ENCODE measurements at places on chromosomes 5 and 9.

DNA sequence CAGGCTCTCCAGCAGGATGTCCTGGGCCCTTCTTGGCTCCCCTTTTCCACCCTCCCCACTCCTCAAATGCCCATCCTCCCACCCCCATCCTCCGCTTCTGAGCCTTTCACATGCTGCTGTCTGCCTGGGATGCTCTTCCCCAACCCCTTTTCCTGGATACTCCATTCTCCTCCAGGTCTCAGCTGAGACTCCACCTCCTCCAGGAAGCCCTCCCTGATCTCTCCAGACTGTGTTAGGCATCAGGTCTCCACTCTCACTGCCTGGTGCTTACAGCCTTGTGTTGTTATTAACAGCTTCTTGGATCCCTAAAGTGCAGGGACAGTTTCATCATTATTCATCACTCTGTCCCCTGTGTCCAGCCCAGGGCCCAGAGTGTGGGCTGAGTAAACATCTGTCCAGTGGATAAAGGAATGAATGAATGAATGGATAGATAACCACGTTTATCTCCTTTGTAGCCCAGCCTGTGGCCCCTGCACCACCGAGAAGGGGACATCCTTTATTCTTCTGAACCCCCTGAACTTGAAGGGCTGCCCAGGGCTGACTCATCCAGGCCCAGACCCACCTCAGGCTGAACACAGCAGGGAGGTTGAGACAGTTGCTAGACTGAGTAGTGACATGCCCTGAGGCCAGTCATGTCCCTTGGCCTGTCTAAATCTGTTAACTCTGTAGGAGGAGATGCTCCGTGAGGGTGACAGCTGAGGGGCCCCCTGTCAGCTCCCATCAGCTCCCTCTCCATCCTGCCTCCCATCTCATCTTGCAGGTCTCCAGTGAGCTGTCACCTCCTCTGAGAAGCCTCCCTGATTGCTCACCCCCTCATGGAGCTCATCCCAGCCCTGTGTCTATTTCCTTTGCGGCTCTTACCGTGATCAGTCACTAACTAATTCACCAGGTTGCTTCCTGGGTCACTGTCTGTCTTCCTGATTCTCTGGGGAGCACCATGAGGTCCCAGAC is 14.6 kb upstream of the LAMC3 start:
- no peak for DNase-seq

DNA sequence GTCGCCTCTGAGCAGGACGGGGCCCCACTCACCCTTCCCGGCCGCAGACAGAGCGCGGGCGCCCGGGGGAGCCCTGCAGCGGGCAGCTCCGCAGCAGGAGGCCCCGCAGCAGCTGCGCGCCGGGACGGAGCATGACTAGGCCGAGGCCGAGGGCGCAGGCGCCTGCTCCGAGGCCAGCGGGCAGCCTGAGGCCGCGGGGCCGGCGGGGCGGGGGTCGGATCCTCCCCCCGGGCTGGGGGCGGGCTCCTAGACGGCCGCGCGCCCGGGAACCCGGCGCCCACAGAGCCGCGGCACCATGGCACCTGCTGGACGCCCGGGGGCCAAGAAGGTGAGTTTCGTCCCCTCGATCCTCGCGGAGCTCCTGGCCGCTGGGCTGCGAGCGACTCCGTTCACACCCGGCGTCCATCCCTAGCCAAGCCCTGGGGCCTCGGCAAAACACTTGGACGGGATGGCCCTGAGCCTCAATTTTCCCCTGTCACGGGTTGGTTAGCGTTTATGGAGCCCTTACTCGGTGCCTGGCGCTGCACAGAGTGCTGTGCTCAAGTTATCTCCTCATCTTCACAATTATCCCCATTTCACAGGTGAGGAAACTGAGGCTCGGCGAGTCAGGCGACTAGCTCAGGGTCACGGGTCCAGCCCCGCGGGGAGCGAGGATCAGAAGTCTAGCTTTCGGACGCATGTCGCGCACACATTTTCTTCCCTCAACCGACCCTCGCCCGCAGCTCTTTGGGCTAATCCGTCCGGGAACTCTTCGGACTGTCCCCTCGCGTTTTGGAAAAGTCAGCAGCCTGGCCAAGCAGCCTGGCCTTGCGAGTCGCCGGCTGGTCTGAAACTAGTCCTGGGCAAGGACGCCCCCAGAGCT is at the start of the genes BHMT2 and DMGDH:
Gene BHMT2 (plus strand): TSS at position 280 of the 862 bp plus-strand sequence. CDS start 16 bp downstream, at position 296.
Gene DMGDH (minus strand): TSS at position 187 of the 862 bp plus-strand sequence. CDS start 54 bp downstream, at position 133.
- DNase-seq, result no peak

- no peak for DNase-seq
Measured at GRCh38 chr9:130942084-130942483, 3.0 kb upstream of the FIBCD1 start.

- DNase-seq, result no peak
Measured at GRCh38 chr5:83628360-83628759, 92.3 kb downstream of the HAPLN1 start.

- peak; percentile 36 for DNase-seq
Measured at GRCh38 chr5:83099001-83099400, 21.7 kb downstream of the XRCC4 start.

DNA sequence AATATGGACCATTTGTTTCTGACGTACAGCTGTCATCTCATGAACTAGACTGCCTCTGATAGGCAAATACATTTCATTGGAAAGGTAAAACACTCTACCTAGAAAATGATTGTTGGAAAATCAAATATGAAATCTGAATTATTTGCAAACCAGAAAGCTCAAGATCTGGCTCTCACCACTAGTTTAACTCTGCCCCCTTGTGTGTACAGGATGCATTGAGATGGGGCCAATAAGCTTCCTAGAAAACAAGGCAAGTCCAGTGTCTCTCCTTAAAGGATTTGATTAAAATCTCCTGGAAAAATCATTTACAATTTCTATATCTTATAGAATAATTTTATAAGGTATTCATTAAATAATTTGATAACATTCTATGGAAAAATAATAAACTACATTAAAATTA is 311.9 kb upstream of the ANKH start:
- DNase-seq, result no peak

DNA sequence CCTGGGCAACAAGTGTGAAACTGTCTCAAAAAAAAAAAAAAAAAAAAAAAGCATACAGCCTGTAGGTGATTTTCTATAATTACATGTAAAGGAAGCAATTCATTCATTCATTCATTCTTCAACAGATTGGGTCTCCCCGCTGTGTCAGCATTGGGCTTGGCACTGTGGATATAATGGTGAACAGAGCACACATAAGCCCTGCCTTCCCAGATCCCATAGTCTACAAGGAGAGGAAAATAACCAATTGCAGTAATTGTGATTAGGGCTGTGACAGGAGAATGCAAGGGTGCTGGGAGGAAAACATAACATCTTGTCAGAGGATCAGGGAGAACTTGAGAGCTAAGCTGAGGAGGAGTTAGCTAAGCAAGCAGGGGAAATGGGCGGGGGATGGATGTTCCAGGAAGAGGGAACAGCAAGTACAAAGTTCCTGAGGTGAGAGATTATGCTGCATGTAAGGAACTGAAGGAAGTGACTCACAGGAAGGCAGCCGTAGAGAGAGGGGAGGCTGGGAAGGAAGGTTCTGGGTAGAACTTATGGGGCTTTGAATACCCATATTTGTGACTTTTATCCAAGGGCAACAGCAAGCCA is 24.0 kb upstream of the KLF9 start:
- no peak for DNase-seq

DNA sequence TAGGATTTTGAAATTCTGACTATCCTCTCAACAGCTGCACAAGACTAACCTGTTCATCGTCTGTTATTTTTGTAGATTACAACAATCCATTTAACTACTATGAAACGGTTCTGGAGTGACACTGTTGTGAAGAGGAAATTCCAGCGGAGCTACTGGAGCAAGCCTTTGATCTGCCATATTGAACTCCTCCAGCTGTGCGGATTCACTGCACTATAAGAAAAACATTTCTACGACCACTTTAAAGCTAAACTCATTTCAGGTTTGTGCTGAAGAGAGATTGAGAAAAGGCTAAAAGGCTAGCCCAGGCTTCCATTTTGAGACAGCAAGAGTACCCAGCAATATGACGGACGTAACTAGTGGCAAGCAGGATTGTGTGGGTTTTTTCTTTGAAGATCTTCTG is 104.9 kb upstream of the ANKH start:
- no peak for DNase-seq

GRCh38 chr9:91078369-91078695 is 276.7 kb downstream of the SYK start:
- DNase-seq, result no peak

GRCh38 chr9:91978740-91979414 is 28.8 kb upstream of the ROR2 start:
- peak; percentile 40 for DNase-seq

DNA sequence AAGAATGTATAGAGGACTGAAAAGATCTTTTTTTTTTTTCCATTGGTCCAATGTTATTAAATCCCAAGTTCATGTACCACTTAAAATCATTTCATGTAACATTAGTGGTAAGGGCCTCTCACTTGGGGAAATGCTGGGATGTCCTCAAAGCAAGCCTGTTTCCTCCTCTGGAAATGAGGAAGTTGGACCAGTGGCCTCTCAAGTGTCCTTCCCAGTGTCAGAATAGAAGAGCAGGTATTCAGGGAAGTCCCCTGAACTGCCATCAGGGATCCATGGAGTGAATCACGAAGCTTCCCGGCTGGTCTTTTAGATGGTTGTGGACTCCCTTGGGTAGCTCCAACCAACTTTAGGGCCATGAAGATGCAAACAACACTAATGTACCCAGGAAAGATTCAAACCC is 55.2 kb upstream of the AFAP1L1 start:
- DNase-seq, result no peak

DNA sequence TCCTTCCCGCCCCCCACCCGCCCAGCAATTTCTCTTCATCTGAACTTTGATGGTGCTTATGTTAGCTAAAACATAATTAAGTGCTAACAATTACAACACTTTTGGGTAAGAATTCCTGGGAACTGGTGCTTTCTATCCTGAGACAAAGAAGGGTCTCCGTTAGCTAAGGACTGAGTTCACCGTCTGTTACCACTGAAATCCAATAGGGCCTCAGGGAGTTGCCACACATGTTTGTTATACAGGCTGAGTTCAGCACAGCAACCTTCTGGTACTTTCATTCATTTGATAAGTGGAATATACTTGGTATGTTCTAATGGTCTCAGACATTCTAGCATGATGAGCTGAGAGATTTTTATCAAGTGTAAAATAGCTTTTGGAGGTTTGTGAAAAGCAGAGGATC is 437.9 kb downstream of the EFNA5 start:
- no peak for DNase-seq

DNA sequence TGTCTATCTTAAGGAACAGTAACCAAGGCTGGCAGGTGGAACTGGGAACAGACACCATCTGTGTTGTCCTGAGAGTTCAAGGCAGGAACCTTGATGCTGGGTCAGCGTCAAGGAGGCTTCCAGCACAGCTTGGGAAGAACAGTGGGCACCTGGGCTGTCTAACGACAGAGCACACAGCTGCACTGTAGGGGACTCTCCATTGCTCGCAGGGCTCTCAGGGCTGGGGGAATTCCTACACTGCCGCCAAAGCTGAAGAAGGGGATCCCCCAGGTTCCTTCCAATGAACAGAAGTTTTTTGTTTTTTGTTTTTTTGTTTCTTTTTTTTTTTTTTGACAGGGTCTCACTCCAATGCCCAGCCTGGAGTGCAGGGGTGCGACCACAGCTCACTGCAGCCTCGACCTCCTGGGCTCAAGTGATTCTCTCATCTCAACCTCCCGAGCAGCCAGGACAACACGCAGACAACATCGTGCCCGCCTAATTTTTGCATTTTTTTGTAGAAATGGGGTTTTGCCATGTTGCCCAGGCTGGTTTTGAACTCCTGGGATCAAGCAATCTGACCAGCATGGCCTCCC is 81.9 kb downstream of the PTPN3 start:
- DNase-seq, result no peak

Data from D341Med (cell line).